ENCODE measurements at places on chromosomes 12 and 14.

DNA sequence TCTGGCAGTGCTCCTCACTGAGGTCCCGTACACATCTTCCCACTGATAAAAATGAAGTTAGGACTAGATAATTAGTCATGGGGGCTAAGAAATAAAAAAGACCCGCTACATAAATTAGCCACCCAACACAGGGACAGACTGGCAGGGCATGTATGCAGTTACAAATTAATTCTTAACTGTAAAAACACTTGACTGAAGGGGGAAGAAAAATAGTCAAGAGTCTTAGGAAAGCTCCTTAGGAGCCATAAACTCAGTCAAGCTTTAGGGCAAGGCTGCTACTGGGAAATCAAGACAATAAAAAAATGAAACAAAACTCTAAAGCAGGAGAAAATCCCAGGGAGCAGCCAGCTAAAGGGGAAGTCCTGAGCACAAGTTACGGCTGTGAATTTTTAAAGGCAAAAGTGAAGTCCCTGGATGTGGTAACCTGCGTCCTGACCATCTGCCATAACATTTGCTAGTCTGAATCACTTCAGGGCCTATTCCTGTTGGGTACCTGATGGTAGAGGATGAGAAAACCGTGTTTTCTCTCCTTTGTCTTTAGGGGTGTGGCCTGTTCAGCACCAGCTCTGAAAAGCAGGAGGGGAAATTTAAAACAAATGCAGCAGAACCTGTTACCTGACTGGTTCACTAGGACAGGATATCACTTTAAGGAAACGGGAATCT is 7.5 kb upstream of the NPFF start:
- no peak overlapping the region for H3K27ac ChIP-seq
- H3K4me3 ChIP-seq: no peak overlapping the region
- no peak for DNase-seq
- no peaks in the 10 kb centered on the region for H3K36me3 ChIP-seq
- no peaks in the 10 kb centered on the region for H3K27me3 ChIP-seq
- H3K4me1 ChIP-seq: no peaks in the 10 kb centered on the region

DNA sequence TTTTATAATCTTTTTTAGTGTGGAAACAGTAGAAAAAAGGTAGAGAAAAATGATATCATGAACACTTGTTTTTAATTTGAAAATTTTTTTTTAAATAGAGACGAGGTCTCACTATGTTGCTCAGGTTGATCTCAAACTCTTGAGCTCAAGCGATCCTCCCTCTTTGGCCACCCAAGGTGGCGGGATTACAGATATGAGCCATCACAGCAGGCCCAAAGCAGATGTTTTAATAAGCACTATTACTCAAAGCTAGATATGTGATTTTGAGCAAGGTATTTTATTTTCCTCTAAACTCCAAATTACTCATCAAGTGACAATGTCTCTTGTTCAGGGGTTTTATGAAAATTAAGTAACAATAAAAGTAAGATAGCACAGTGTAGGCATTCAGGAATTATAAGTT is 10.7 kb upstream of the WDR89 start:
- H3K4me3 ChIP-seq: no peak overlapping the region
- no peaks in the 10 kb centered on the region for H3K36me3 ChIP-seq
- no peaks in the 10 kb centered on the region for H3K27me3 ChIP-seq
- DNase-seq: no peak

DNA sequence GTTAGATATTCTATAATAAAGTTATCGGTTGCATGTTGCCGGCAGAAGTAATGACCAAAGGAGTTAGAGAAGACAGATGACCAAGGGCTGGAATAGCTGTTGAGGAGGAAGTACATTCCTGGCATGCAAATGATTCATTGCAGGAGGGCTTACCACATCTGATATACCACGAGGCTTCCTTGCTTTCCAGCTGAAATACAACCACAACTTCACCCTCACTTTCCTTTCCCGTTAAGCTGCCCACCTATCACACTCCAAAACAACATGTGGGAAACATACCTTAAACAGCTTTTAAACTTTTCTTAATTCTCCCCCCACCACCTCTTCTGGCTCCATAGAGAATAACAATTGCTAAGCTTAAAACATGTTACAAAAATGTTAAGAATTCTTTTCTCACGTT is 594.1 kb downstream of the NRXN3 start:
- DNase-seq: no peak
- H3K4me1 ChIP-seq: peaks cover 17% of the 10 kb centered on the region
- H3K4me3 ChIP-seq: no peak overlapping the region
- H3K36me3 ChIP-seq: no peaks in the 10 kb centered on the region

DNA sequence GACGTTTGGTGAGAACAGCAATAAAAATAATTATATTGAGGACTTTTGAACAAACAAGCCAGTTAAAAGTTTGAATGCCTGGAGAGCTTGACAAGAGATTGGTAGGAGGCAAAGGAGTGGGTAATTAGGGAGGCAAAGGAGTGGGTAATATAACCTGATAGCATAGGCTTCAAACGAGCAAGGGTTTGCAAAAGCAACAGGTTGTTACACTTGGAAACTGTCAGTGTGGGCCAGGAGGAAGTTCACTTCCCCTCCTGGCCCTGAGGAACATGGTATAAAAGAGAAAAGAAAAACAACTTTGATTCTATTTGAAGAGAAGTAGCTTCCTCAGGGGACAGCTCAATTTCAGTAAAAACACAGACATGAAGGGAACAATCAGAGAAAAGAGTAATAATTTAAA is 121.7 kb downstream of the CCER1 start:
- H3K36me3 ChIP-seq: no peaks in the 10 kb centered on the region
- H3K27ac ChIP-seq: no peak overlapping the region
- H3K27me3 ChIP-seq: no peaks in the 10 kb centered on the region

- peak; percentile 40 for DNase-seq
- H3K27me3 ChIP-seq: no peaks in the 10 kb centered on the region
- H3K4me1 ChIP-seq: peaks cover 4% of the 10 kb centered on the region
- H3K27ac ChIP-seq: no peak overlapping the region
- no peaks in the 10 kb centered on the region for H3K36me3 ChIP-seq
These were observed 41.2 kb upstream of the CRY1 start for GRCh38 chr12:107134558-107134957.

DNA sequence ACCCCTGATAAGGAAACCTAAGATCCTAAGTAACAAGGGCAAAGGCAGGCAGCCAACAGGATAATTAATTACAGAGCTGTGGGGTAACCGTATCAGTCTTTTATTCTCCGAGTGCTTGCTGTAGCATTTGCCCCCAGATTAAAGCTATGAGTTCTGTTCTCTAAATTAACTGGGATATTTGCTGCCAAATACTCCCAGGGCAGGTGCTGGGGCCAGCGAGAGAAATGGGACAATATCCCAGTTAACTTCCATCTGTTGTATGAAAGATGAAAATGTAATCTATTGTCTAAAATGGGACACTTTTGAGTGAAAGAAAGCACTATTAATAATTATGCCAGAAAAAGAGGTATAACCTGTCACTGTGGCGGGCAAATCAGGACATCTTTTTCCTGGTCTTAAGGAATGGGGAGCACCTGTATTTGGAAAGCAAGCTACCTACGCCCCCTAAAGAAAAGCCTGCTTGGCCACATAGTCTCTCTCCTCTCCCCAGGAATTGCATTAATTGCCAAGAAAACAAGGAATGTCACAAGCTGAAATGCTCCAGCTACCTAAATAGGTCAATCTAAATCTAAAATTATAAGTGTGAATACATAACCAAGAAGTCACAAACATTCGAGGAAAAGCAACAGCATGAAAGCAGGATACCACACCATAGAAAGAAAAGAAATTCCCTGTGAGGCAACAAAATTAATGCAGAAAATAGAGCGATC is 26.7 kb upstream of the CFAP54 start:
- H3K27ac ChIP-seq: no peak overlapping the region
- H3K4me3 ChIP-seq: no peak overlapping the region
- no peaks in the 10 kb centered on the region for H3K36me3 ChIP-seq
- DNase-seq: no peak
- H3K27me3 ChIP-seq: no peaks in the 10 kb centered on the region

- H3K4me1 ChIP-seq: peaks cover 24% of the 10 kb centered on the region
- peak; percentile 7 for DNase-seq
- H3K4me3 ChIP-seq: peak overlapping the region; percentile 79
- peaks cover under 1% of the 10 kb centered on the region for H3K36me3 ChIP-seq
These were observed 2.3 kb downstream of the GNPNAT1 start for GRCh38 chr14:52789118-52789517.

Measured in neural progenitor cell (in vitro differentiated cells).